IMR-90 (cell line): ENCODE measurements at places on chromosomes 3 and 15.

DNA sequence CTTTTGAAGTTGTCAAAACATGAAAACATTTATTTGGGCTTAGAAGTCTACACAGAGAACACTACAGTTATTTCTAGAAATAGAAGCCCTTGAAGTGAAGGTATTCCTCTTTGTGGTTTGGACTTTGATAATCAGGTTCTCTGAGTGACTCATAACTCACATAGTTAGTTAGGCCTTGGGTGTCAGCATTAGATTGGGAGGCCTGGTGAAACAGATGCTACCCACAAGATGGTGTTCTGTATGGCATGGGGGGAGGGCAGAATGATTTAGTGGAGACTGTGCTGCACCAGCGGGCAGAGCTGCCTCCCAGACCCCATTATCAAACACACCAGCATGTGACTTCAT, 108.9 kb upstream of the ETV5 start:
- no peak for DNase-seq
- no peaks in the 10 kb centered on the region for H3K36me3 ChIP-seq
- no peak overlapping the region for H3K4me3 ChIP-seq
- no peak overlapping the region for H3K27ac ChIP-seq
- H3K4me1 ChIP-seq, result no peaks in the 10 kb centered on the region
- H3K27me3 ChIP-seq, result peaks cover 15% of the 10 kb centered on the region

DNA sequence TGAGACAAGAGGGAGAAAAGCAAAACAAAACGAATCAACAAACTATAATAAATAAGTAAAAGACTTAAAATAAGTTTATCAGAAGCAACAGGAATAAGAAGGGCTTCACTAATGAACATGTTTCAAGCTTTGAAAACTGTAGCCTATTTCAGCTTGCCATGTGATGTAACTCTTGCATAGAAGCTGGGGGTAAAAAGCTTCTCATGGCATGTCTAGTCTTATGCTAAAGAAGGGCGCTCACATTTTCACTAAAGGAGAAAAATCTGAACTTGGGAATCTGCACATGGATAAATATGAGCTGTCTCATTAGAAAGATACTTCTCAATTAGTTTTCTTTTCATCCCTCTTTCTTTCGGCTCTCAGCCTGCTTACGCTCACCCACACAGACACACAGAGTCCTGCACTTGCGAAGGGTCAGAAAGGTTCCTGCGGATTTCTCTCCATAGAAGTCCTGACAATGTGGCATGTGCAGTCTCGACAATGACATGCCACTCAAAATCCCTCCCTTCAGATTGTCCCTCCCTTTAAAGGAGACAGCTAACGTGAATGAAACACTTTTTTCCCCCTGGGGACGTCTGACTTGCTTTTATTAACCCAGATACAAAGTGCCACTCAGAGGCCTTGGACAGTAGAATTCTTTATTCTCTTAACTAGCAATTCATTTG, 568.9 kb upstream of the NR2F2 start:
- no peak for DNase-seq
- H3K4me3 ChIP-seq, result no peak overlapping the region
- H3K27me3 ChIP-seq, result no peaks in the 10 kb centered on the region
- no peaks in the 10 kb centered on the region for H3K4me1 ChIP-seq

DNA sequence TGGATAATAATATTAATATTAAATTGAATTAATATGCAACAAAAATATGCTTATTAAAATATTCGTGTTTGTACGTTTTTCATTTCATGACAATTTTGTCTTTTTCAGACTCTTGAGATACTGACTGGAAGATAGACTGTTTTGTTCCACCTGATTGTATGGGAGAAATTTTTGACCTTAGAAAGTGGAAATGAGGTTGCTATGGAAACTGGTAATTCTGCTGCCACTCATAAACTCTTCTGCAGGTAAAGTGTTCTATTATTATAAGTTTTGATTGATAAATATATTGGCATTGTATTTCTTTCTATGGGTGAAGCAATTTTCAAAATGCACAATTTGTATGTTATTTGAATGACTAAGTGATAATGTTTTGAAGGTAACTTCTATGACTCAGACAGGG, 55.0 kb downstream of the CNTN6 start:
- no peak for DNase-seq
- H3K4me3 ChIP-seq, result no peak overlapping the region

DNA sequence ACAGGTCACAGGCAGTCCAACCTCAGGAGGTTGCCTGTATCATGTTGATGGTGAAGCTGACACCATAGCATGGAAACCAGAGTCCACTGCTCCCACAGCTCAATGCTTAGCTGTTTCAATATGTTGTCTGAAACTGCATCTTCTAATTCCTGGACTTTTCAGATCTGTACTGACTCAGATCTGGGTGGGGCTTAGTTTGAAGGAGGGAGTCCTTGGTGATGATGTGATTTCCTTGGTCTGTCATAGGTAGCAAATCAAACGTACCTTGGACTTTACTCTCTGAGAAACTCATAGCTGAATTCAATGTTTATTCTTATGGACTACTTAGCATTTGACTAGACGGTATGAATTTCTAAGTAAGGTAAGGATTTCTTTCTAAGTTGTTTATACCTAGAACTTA, at the start of gene HHLA2:
TSS of gene HHLA2 (plus strand) at position 310 of the 400 bp plus-strand sequence. CDS start 55,266 bp downstream, outside the sequence.
- no peak within 1 kb of the TSS for H3K4me3 ChIP-seq
- H3K27ac ChIP-seq, result no peak within 1 kb of the TSS
- DNase-seq, result peak; percentile 13
- no peaks in the 10 kb centered on the region for H3K36me3 ChIP-seq
